ENCODE measurements at places on chromosomes 2 and 18. TPM values are rescaled to one million over a fixed set of nuclear protein-coding genes. Genes with fewer than 3 reads are reported as not detected.

The HOXD12 gene
- not detected for total RNA-seq

The GCG gene
- total RNA-seq = not detected

The FAM168B gene
- 118 TPM for total RNA-seq

DNA sequence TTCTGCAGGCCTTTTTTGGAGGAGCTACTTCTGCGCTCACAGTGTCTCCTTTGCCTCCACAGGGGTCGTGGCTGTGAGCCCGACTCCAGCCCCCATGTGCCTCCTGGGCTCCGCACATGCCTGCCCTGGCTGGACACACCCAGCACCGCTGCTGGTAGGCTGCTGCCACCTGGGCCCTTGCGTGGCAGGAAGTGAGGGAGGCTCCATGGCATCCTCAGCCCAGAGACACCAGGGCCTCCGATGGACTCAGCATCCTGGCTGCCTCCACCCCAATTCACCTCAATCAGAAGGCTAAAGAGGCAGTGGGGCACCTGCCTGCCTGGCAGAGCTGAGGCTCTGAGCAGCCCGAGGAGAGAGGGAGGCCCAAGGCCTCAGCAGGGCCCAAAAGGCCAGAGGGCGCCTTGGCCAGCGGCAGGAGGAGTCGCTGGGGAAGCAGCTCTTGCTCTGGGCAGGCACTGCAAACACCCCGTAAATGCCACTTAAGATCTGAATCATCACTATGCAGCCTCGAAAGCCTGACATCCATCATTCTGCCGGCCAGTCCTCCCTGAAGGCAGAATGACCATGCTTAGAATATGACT, 68.3 kb upstream of the OTOS start:
- DNase-seq = no peak

- DNase-seq = no peak
Measured at GRCh38 chr2:120740765-120741524, 5.3 kb downstream of the GLI2 start.

GRCh38 chr18:7697306-7697705, 130.2 kb downstream of the PTPRM start:
- no peak for DNase-seq

DNA sequence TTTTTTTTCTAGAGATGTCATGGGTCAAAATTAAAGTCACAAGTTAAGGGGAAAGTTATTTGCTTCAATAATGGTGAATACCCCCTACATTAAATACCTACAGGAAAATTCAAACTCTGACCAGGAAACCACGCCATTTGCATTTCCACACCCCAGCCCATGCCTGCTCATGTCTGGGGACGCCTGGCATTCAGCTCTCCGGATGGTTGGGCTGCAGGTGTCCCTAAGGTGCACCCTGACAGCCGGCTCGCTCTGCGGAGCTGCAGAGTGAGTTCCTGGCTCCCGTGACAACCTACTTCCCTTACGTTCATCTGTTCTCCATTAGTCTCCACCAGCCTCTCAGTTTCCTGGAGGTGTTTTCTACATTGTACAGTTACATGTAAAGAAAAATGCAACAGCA, 122.7 kb upstream of the RIOK3 start:
- no peak for DNase-seq

DNA sequence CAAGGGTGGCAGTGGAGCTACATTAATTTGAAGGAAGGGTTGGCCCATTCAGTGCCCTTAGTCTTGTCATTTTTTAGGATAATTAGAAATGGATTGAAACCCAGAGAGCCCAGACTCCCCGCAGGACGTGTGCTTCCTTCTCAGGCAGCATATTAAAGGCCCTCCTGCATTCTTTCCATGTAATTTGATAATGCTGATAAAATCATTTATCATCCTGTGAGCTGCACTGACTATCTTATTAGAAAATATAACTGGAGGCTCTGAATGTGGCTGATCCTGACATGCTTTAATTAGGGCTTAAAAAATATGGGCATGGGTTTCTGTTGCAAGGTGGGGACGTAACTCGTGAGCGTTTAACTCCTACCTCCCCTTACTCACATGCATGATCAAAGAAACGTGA, 148.1 kb downstream of the ACKR3 start:
- DNase-seq = no peak
